ENCODE measurements at places on chromosomes 2 and 18.

GRCh38 chr2:184004289-184004947 lies 593.9 kb upstream of the ZNF804A start:
- no peak for DNase-seq

DNA sequence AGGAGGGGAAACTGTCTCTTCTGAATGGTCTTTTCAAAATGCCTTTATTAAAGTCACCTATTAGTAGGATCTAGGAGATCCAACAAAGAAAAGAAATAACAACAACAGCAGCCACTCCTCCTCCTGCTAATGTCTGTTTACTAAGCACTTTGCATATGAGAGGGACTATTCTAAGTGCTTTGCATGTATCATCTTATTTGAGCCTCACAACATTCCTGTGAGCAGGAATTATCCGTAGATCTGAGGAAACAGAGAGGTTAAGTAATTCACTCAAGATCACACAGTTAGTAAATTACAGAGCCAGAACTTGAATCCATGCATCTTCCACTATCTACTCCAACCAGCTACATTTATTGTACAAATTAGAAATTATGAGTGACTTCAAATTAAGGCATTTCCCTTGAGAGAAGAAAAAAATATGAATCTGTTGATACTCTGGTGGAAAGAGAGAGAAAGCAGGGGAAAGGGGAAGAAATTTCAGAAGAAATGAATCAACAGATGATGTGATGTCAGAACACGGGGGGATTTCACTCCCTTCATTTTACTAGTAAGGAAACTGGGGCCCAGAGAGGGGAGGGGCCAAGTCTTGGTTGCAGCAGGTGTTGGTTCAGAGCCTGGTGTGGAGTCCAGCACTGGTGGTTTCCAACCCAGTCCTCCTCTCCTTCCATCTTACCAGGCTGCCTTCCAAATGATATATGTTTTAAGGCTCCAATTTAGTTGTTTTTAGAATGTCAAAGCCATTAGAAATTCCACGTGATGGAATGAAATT lies 49.7 kb downstream of the TSN start:
- no peak for DNase-seq

GRCh38 chr2:152740743-152741328 lies 22.4 kb downstream of the ARL6IP6 start:
- no peak for DNase-seq

GRCh38 chr18:34637094-34637801 lies 72.8 kb upstream of the DTNA start:
- DNase-seq: no peak

DNA sequence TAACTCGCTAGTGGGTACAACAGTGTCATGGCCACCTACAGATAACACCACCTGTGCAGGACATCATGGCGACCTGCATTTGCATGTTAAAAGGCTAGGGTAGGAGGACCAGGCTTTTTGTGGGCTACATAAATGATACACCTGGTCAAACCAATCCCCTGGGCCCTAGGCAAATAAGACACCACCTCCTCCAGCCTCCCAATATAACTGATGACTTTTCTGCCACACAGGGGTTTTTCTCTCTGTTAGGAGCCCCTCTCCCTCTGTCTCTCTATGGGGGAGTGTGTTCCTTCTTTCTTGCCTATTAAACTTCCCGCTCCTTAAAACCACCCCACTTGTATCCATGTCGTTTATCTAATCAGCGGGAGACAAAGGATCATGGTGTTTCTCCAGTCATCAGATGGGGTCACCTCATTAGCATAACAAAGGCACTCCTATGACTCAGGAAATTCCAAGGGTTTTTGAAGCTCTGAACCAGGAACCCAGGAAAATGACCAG lies 10.8 kb upstream of the BUB1 start:
- DNase-seq: no peak

- DNase-seq: no peak
These were observed 92.3 kb downstream of the CCBE1 start for GRCh38 chr18:59604877-59605276.
